Small intestine (tissue), 16 donors: ENCODE measurements at places on chromosomes 1 and 21.

GRCh38 chr1:248825573-248825908 lies 174 bp downstream of the SH3BP5L start:
- DNase-seq, result no peak

GRCh38 chr1:230763927-230764591 lies 16.9 kb downstream of the CAPN9 start:
- no peak for DNase-seq

DNA sequence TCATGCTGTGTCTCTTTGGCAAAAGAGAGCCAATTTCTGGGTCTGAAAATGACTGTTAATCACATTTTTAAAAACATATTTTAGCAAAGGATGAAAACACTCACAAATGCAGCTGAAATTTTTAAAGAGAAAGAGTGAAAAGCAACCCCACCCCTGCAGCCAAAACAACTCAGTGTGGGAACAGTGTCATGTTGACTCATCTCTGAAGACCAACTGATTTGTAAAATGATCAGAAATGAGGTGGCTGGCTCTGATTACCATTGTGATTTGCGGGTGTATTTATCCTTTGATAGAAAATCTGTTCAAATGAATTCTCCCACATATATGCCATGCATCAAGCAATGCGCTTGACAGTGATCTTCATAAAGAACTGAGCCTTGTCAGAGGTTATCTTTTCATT lies 287.0 kb upstream of the ESRRG start:
- no peak for DNase-seq

GRCh38 chr1:154940651-154941194 lies 4.2 kb upstream of the PMVK start:
- no peak for DNase-seq

GRCh38 chr1:163912170-163912884 lies 590.6 kb downstream of the NUF2 start:
- DNase-seq, result no peak

DNA sequence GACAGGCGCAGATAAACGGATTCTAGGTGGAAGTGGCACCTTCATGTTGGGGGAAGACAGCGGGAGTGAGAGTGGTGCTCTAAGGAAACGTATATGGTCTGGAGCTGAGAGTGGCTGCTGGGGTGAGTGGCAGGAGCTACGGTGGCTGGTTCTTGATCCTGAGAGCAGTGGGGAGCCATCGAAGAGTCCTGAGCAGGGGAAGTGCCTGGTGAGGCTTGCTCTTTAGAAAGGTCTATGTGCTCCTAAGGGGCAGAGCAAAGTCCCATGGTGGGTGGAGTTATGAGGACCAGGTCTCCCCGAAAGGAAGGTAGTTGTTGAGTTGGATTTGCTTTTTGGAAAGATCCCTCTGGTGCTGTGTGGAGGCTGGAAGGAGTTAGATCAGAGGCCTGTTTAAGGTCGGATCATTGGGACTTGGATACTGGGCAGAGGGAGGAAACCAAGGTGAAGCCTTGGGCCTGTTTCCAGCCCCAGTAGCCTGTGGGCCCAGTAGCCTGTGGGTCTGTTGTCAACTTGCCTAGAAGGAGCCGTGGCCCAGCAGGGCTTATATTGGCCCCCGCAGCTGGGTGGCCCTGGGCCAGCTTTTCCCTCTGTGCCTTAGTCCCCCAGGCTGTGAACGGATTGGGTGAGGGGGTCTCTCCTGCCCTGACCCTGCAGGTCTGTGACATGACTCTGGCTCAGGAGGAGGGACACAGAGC lies 33.0 kb downstream of the ACOT11 start:
- DNase-seq, result no peak

DNA sequence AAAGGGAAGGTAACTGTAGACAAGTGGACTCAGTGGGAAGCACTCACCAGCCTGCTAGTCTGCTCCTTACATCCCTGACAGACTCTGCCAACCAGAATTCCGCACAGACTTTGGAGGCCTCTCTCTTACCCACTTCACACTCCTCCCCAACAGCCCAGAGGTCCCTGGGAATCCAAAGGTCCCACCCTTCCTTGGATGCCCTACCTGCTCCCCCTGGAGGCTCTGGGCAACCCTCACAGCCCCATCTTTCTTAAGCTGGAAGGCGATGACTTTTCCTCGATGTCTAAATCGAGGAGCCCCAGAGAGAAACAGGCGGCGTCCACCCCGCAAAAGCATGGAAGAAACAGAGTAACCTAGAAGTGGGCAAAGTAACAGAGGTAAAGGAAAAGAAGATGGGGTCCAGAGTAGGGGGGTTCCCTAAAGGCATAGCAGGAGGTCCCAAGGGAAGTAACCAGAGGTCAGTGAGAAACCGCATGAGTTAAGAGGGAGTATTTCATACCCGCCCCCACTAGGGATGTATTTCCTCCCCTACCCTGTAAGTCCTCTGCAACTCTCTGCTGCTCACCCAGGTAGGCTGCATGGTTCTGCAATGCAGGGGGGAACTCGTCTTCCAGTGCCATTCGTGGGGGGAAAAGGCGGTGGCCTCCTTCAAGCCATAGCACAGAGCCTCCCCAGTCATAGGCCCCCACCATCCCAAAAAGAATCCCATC lies 8.4 kb downstream of the ITGA10 start:
- no peak for DNase-seq

GRCh38 chr1:214492401-214493075 lies 58.9 kb downstream of the PTPN14 start:
- DNase-seq, result no peak

DNA sequence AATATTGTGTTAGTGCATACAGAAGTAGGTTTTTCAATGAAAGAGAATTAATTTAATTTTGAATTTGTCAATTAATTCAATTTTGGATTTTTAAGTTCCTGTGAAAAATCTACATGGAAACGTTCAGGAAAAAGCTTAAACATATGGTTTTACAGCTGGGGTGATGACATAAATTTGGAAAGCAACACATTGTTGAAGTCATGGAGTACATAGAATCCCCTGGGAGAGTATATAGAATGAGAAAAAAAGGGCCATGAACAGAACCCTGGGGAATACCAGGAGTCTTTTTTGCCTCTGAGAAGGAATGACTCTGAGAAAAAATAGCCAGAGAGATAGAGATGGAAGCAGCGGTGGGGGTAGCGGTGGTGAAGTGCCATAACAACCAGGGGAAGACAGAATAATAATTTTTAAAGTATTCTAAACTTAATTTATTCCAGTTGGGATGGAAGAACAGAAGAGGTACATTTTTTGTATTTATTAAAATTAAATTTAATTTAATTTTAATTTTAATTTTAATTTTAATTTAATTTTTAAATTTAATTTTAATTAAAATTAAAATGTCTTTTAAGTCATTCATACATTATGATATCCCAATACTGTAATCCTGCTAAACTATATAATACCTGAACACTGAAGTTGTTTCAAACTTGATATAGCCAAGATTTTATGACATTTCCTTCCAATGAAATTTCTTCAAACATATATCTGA lies 48.9 kb downstream of the NME7 start:
- no peak for DNase-seq

- no peak for DNase-seq
These were observed 361.3 kb downstream of the PLPP3 start for GRCh38 chr1:56218023-56218422.

GRCh38 chr1:23362218-23362713 lies 7.4 kb downstream of the ZNF436 start:
- DNase-seq, result no peak

DNA sequence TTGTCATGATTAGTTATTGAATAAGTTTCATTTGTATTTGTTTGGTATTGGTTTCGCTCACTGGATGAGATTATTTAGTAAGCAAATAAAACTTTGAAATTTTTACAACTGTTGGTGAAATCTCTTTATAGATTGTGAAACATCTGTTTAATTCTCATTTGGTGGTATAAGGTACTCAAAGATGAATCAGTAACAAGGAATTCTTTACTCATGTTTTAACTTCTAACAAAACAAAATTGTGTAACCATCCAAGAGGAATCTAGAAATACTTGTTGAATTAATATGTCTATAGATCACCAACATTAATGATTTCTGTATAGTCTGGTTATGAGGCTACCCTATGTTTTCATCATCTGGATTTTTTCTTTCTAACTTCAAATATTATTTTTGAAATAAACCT lies 62.8 kb upstream of the USP25 start:
- no peak for DNase-seq

- no peak for DNase-seq
These were observed 112.6 kb downstream of the MACF1 start for GRCh38 chr1:39317111-39317510.

GRCh38 chr1:156129687-156130577 lies 15.4 kb downstream of the LMNA start:
- peak; percentile 94 for DNase-seq

GRCh38 chr1:87575528-87575927 lies 246.8 kb downstream of the LMO4 start:
- no peak for DNase-seq

GRCh38 chr1:77687519-77687906 lies 5.1 kb upstream of the ZZZ3 start:
- DNase-seq, result peak; percentile 76

- no peak for DNase-seq
These were observed 41.8 kb upstream of the CSF3R start for GRCh38 chr1:36524359-36525062.

- no peak for DNase-seq
These were observed at the start of gene SERPINC1 for GRCh38 chr1:173917149-173917548. TSS of gene SERPINC1 (minus strand) at chr1:173917327. CDS start at chr1:173917259, 68 bp downstream.

DNA sequence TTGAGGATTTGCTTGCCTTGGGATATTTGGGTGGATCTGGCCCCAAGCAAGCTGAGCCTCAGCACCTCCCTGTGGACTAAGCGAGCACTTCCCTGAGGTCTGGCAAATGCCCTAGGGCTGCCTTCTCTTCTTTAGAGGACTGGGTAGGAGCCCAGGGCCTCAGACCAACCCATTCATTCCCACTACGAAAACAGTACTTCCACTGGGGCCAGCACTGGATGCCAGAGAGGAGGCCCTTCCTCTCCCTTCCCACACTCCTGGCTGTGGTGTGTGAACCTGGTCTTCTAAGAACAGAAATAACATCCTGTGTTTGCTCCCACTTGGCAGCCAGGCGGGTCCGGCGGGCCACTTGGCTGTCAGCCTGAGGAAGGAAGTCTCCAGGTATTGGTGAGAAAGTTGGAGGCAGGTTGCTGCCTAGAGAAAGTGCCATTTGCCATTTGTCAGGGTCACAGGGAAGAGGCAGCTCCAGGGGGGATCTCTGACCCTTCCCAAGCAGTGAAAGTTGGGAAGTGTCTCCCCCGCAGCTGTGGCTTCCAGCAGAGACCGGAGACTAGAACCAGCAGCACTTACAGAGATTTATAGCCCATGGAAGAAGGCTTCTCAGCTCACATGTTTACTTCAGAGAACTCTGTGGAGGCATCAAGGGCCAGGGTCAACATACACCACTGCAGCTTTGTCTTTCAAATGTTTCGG lies 323.5 kb downstream of the SIPA1L2 start:
- DNase-seq, result no peak

DNA sequence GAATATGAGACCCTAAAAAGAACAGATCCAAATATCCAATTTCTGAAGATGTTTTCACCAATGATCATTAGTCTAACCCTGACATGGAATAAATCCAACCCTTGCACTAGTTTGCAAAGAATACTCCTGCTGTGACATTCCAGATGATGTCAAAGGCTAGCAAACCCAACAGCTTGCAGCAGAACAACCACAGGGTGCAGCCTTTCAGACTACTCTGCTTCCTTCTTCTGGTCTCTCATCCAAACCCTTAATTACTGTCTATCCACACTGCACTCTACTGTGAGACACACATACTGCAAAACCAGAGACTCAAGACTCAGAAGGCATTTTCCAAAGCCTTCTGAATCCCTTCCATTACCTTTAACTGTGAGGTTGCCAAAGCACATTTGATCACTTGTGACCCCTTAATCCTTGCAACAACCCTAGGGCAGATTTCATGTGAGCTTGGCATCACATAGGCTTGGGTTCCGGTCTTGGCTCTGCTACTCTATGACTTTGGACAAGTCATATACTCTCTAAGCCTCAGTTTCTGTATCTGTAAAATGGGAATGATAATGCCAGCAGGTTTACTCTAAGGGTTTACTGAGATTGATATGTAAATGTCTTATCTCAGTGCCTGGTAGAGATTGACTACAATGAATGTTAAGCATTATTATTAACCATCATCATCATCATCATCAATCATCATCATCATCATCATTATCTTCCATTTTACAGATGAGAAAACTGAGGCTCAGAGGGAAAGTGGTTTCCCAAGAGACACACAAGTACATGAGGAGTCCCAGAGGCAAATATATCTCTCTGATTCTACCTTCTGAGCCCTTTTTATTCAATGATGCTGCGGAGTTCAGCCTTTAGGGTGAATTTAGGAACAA lies 94.5 kb downstream of the SYF2 start:
- no peak for DNase-seq

DNA sequence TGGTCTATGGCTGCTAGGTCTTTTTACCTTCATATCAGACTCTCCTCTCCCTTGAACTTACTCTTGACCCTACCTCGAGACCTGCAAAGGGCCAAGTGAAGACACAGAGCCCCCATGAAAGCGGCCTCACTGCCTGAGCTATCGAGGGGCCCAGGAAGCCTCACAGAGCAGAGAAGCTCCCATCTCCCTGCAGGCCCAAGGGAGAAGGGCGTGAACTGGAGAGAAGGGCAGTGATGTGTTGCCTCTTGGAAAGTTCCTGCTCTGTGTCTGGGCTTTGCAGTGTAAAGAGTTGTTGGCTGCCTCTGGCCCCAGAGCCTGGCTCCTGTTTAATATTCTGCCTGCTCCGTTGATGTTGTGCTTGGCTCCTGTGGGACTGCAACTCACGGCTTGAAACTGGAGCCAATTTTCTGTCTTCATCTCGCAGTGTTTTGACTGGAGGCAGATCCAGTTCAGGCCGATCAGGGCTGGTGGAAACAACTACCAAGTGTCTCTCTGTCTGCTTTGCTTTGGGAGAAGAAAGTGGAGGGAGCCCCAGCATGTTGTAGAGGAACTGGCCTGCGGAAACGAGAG lies 4.3 kb downstream of the SERTAD4 start:
- peak; percentile 26 for DNase-seq

DNA sequence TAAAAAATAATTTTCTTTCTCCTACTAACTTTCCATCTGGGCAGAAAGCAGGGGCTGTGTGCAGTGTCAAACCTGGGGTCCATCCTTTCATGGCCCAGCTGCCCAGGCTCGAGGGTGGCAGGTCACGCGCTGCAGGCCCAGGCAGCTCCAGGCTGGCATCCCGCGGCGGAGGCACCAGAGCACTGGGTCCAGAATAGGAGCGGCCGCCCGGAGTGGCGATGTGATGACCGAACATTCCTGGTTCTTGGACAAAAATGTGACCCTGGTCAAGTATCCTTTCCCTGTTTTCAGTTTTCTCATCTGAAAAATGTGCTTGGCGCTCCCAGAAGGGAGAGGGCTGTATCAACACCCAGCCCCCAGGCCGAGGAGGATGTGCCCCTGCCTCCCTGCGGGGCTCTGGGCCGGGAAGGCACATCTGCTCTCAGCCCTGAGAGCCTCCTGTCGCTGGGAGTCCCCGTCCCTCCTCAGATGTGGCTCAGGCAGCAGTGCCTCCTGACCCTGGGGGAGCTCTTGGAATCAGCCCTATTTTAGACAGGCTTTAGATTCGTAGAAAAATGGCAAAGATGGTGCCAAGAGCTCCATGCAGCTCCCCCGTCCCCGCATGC lies 29.3 kb downstream of the SLX9 start:
- no peak for DNase-seq

- no peak for DNase-seq
These were observed 76.3 kb downstream of the UCK2 start for GRCh38 chr1:165903672-165904071.

- DNase-seq, result no peak
These were observed 23.4 kb upstream of the PODN start for GRCh38 chr1:53038566-53038965.
